ENCODE measurements at places on chromosomes 12 and 14.

- DNase-seq: no peak
These were observed 181.0 kb downstream of the C12orf42 start for GRCh38 chr12:103314786-103315185.

GRCh38 chr14:61502459-61503093, 181.2 kb downstream of the PRKCH start:
- no peak for DNase-seq

DNA sequence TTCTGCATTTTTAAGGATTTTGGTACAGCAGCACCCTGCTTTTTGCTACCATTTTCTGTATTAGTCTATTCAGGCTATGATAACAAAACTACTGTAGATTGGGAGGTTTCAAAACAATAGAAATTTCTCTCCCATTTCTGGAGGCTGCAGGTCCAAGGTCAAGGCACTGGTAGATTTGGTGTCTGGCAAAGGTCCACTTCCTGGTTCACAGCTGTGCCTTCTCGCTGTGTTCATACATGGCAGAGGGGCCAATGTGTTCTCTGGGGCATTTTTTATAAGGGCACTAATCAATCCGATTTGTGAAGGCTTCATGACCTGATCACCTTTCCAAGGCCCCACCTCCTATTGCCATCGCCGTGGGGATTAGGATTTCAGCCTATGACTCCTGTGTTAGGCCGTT, 268.1 kb upstream of the RTL1 start:
- DNase-seq: no peak

- no peak for DNase-seq
These were observed 13.1 kb downstream of the ARID2 start for GRCh38 chr12:45742590-45742989.

DNA sequence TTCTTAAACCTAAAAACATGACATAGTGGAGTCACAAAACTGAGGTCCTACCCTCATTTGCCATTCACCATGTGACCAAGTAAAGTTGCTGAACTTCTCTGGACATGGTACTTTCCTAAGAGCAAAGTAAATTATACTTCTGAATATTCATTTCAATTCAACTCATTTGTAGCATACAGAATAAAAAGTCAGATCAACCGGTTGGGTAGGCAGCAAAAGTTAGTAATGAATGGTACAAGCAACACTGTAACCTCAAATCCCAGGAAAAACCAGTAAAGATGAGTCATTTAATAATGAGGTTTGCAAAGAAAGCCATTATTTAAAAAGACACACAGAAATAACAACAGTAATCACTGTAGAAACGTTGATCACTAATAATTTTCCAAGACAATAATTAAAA, 8.7 kb downstream of the POLE2 start:
- DNase-seq: peak; percentile 13

- no peak for DNase-seq
These were observed 104.6 kb downstream of the ITPR2 start for GRCh38 chr12:26728205-26729050.

- DNase-seq: peak; percentile 92
These were observed 12.2 kb upstream of the NID2 start for GRCh38 chr14:52080808-52081755.

DNA sequence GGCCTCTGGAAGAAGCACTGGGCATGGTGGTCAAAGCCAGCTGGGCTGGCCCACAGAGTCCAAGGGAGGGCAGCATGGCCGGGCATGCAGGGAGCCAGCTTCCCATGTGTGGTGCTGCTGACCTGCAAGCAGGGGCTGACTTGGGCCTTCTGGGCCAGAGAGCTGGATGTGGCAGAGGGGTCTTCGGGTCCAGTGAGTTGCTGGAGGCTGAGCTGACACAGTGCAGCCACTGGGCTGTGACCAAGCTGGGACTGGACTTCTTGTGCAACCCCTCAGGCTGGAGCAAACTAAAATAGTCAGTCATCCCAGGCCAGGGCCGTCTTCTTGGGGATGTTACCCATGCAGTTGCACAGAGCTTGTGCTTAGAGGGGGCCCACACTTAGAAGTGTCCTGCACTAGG, 7.3 kb upstream of the RIN3 start:
- DNase-seq: no peak

DNA sequence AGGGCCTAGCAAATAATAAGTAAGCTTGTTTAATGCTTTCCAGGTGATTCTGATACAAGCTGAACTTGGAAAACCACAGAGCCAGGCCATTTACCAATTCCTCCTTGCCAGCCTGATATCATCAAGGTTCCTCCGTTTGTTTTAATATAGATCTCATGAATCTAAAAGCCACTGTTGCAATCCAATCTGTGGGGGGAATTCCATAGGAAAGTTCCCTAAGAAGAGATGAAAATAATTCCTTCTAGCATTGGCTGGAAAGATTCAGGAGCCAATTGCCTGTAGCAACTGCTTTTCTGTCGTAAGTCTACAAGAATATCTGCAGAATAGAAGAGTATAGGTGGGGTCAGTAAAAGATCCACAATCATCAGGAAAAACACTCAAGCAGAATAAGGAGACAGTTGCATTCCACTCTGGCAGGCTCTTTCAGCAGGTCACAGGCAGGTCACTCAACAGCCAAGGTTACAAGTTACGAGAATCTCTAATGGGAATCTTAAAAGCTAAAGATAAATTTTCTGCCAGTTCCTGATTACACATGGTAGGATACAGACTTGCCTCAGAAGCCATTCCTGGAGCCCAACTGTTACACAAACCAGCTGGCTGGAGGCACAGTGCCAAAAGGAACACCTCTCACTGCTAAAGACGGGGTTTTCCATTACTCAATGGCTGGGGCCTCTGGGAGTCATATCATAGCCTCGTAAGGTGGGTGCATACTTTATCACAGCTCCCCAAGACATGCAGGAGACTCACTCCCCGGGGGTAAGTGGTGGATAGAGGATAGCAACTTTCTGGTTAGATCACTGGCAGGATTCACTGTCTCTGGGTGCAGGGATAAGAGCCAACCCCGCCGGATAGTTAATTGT, 43.6 kb downstream of the FGD6 start:
- peak; percentile 58 for DNase-seq

GRCh38 chr12:49060237-49061156, at the start of gene KMT2D:
TSS of gene KMT2D (minus strand) at chr12:49060794. CDS start at chr12:49055324, 5,470 bp downstream.
- DNase-seq: peak; percentile 94
